ENCODE measurements at places on chromosomes 3 and 15.

DNA sequence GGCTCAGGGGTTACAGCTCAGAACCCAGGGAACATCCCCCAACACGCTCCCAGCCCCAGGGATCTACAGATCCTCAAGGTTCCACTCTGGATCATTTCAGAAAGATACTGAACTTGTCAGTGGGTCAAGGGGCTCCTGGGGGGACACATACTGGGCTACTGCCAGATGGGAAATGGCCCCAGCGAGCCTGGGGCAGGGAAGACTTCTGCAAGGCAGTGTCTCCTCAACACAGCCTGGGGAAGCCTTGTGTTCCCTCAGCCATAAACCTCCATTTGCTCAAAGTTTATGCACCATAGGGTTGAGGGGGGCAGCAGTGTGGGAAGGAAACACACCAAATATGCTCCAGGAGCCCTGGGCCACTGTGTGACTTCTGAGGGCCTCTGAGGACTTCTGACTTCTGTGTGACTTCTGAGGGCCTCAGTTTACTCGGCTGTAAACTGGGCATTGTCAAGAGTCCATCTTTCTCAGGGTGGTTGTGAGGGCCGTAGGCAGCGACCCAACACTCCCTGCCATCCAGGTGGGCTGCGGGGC, 58.4 kb downstream of the IQSEC1 start:
- no peak for DNase-seq

- no peak for DNase-seq
Observed at GRCh38 chr15:57305009-57305408, 71.3 kb upstream of the CGNL1 start.

GRCh38 chr3:14884665-14885064, 62.7 kb upstream of the NR2C2 start:
- no peak for DNase-seq

GRCh38 chr3:116135457-116136085, 309.7 kb downstream of the LSAMP start:
- no peak for DNase-seq

DNA sequence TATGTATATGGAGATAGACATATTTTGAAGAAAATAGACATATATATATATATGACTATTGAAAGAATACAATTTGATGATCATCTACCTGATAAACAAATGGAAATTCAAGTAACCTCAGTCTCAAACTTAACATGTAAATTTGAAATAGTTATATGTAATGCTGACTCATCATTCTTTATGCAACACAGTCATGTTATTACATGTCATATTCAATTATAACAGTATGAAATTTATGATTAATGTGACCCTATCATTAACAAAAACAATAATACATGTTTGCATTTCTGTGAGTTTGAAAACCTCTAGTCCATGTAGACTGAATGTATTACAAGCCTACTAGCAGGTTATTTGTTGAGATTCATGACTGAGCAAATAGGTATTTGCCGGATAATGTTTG, 204.1 kb downstream of the CADM2 start:
- no peak for DNase-seq

DNA sequence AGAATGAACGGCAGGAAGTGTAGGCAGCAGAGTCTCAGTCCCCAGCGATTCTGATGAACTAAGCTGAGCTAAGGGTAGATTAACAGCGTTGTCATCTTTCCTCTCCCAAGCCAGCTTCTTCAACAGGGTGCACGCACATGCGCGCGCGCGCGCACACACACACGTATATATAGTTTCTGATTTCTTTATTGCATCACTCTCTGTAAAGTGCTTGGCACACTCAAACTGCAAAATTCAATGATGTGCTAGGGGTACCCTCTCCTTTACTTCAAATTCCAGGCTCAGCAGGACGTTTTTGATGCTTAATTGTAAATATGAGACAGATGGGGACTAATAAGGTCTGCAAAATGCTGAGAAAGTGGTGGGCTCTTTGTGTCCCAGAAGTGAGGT, 26.1 kb upstream of the VPS8 start:
- no peak for DNase-seq

DNA sequence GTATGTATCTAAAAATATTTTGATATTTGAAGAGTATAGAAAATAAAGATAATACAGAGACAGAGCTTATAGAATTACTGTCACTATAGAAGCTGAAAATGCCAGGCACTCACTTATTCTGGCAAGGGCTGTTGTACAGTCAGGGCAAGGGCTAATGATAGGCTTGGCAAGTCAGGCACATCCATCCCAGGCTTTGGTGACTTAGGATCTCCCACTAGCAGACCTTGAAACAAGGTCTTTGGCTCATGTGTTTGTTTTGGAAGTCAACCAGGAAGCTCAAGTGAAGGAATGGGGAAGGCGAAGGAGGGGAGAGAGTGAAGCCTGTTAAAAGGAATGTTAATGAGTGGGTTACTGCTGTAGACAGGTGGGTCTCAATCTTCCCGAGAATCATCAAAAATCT, 199.1 kb upstream of the SUCLG2 start:
- DNase-seq = no peak

- no peak for DNase-seq
Observed at GRCh38 chr15:74889390-74889882, 406 bp upstream of the MPI start.

- DNase-seq = no peak
Observed at GRCh38 chr3:8307545-8308110, 194.0 kb upstream of the LMCD1 start.

GRCh38 chr3:187521546-187521945, 148.6 kb downstream of the SST start:
- DNase-seq = no peak

DNA sequence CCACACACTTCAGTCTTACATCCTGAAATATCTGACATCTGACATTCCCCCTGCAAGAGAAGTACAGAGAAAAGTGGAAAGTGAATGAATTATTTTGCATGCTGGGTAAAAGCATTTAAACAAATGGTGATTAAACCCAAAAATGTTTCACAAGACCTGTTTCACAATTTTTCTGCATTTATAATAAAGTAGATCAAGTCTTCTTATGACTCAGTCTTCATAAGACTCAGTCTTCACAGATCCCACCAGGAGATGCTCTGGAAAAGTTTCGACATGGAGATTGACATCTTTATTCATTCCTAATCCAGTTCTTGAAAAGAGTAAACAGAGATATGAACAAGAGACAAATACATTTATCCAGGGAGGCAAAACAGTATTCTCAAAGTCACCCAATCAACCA, 13.2 kb upstream of the EDC3 start:
- DNase-seq = no peak

DNA sequence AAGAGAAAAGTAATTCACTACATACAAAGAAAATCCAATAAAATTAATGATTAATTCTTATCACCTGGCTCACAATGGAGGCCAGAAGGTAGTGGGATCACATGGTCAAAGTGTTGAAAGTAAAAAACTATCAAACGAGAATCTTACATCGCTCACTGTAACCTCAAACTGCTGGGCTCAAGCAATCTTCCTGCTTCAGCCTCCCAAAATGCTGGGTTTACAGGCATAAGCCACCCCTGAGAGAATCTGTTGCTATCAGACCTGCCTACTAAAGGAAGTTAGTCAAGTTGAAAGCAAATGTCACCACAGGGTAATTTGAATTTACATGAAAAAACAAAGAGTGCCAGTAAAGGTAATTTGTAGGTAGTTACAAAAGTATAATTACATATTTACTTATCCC, 103.3 kb downstream of the PCCB start:
- no peak for DNase-seq

- no peak for DNase-seq
Observed at GRCh38 chr3:79361748-79362378, 405.9 kb downstream of the ROBO1 start.

- DNase-seq = no peak
Observed at GRCh38 chr3:69536306-69537020, 150.6 kb upstream of the FRMD4B start.

DNA sequence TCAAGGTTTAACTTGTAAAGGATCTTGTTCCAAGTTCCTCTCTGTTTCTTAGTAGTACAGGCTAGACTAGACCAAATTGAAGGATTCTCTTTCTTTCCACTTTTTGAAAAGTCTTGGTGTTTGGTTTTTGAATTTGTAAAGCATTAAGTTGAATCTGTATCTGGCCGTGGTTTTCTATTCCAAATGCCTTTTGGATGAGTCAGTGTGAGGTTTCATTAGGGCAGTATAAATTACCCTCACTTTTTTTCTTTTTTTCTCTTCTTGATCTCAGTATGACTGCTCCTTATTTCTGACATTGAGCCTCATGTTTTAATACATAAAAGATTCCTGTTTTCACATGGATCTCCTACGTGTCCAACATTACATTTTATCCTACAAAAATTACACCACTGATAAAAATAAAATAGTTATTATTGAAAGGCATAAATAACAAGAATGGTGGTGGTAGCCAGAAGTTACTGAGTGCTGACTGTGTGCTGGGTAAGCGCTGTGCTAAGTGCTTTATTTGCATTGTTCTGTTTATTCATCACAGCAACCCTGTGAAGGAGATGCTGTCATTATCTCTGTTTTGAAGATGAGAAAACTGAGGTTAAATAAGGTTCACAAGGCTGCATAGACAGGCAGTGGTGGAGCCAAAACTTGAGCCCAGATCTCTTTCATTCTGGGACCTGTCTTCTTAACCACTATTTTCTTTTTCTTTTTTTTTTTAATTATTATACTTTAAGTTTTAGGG, 48.3 kb downstream of the MITF start:
- DNase-seq = no peak

GRCh38 chr3:114496021-114496434, 202.2 kb downstream of the TIGIT start:
- no peak for DNase-seq

GRCh38 chr3:70360979-70361760, 48.7 kb upstream of the MDFIC2 start:
- no peak for DNase-seq

DNA sequence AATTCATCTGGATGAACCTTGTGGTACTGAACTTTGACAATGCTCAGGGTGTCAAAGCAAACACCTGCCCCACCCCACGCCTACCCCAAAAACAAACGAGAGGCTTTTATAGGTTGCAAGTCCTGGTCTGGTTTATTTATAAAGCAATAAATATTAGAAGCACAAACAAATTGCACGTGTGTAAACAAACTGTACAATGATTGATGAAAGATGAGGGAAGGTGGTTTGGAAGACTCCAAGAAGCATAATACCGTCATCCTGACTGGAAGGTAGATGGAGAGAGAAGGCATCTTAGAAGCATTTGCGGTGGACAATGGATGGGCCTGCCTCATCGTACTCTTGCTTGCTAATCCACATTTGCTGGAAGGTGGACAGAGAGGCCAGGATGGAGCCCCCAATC, 5.2 kb downstream of the ACTC1 start:
- DNase-seq = no peak

DNA sequence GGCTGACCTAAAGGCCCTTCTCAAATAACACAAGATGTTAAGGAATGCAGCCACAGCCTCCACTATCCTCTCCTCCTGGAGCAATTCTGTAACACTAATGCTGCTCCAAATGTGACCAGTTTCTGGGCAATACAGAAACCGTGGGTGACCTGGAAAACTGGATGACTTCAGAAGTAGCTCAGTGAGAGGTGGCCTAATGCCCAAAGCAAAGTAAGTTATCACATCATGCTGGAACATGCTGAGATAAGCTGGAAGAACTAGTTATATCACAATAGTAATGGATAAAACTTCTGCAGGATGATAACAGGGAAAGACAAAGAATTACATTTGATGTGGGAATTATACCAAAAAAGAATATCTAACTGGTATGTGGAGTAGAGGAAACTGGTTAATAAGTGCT, 72.0 kb downstream of the DHX30 start:
- no peak for DNase-seq

GRCh38 chr15:72584006-72584405, 70.5 kb upstream of the GOLGA6B start:
- no peak for DNase-seq

DNA sequence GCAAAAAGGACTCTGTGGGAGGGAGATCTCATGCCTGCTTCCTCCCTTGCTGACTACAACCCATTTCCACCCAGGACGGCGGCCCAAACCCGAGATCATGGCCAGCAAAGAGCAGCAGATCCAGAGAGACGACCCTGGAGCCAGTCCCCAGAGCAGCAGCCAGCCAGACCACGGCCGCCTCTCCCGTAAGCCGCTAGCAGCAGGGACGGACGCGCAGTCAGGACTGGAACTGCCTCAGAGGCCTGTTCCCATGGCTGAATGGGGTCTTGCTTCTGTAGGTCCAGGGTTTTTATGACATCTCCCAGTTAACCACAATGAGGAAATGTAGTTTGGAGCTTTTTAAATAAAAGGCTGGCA, 67.2 kb downstream of the BOC start:
- no peak for DNase-seq

DNA sequence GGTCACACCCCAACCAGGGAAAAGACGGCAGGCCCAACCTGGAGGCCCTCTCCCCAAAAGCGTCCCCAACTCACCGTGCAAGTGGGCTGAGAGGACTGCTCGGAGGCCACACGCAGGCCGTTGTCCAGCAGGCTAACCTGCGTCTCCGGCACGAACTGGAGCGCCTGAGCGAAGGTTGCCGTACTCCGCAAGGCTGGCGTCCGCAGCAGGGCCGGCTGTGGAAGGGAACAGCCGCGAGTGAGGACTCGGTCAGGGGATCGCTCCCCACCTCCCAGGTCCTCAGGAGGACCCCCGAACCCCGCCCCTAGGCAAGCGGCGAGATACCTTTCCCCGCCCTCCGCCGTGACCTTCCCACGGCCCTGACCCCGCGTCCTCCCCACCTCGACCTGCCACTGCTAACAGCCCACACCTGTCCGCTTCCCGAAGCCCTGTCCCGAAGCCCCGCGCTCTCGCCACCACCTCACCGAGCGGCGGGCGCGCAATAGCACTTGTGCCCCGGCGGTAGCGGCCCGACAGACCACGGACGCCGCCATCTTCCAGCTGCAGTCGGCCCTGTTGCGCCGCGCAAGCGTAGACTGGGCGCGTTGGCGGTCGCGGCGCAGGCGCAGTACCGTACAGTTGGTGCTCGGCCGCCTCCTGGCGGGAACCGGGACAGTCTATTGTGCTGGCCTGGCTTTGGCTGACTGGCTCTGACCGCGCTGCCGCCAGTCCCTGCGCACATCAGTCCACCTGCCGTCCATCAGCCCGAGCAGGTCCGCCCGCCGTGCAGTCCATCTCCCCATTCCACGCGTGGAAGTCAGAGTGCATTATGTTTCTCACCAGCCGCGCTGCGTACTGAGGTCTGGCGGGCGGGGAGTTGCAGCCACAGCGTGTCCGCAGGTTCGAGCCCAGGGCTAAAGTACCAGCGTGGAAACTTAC, at the start of gene UQCRC1:
Gene UQCRC1 (minus strand): TSS at position 559 of the 918 bp plus-strand sequence. CDS start 26 bp downstream, at position 533.
- DNase-seq = peak; percentile 83

DNA sequence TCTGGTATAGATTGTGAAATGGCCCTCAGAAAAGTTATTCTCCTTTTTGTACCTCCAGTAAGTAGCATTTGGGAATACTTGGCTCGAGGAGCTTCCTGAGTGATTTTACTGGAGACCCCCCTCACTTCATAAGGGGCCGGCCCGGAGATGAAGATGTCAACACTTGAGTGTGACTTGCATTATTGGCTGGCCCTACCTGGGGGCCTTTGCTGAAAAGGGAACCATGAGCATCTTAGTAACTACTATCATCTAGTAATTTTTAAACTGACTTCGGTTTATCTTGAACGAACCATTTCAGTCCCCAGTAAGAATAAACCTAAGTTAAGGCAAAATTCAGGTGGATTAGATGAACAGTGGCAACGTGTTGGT, 1.3 kb downstream of the FAIM start:
- DNase-seq = no peak
